ENCODE measurements at places on chromosomes 7 and 10.
A peak's percentile ranks its signal among the peaks of the same experiment; 100 is the strongest.

DNA sequence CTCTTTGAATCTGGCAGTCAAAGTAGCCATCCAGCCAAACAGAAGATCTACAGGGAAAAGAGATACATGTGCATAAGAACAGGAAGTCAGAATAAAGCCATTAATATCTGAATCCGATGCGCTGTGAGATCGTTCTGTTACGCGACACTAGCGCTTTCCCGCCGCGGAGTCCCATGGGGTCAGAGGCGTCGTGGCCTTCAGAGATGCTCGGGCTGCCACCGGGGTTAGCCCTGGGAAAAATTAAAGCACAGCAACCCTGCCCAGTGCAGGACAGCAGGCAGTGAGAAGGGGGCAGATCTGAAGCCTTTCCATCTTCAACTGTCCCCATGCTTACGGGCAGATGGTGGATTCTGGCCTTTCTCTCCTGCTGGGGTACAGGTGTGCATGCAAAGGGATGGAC is 225.6 kb upstream of the MGMT start:
- DNase-seq, result no peak

DNA sequence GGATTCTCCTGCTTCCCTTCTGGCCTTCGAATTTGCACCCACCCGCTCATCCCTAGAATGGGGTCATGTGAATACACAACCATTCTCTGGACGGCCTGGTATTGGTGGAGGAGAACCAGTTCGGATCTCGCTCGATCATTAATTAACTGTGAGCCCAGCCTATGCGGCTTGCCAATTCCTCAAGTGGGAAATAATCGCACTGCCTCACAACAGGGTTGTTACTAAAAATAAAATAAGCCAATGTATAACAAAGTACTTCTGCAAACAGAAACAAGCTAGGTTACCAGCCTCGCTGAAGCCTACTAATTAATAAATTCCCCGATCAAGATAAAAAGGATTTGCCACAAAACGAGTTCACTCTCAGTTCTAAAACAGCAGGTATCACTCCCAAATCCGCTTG is 16.2 kb downstream of the CTBP2 start:
- DNase-seq, result no peak

GRCh38 chr10:61024151-61024855 is 80.3 kb upstream of the RHOBTB1 start:
- no peak for DNase-seq

- no peak for DNase-seq
These were observed 463.6 kb upstream of the DPP6 start for GRCh38 chr7:153588586-153588985.

DNA sequence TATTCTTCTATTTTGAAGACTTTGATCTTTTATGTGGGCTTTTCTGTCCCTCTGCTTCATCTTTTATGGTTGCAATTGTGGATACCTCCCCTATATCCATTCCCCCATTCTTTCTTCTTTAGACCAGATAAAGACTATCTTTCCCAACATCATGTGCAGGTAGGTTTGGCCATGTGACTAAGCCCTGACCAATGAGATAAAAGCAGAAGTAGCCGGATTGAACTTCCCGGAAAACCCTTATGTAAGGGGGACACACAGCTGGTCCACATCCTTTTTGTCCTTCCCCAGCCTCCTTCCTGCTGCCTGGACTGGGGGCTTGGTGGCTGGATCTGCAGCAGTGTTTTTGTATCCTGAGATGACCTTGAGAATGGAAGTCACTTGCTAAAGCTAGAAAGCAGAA is 33.5 kb upstream of the EXOC6 start:
- DNase-seq, result no peak

DNA sequence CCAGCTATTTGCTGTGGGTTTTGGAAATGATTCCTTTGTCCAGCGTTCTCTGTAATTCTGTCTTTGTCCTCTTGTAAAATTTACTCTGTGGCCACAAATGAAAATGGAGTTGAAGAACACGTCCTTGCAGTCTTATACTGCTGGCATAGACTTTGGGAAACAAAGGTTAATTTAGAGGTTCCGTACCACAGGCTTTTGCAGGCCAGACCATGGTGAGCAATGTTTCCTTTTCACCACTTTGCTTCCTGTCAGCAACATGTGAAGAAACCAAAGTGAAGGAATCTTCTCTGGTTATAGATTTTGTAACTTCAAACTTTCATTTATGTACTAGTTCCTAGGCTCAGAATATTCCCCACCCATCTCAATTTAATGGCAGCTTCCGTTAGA is 488.5 kb downstream of the MDFIC start:
- DNase-seq, result no peak

- DNase-seq, result peak; percentile 27
These were observed at the start of gene SERPINE1 for GRCh38 chr7:101126651-101127459. TSS of gene SERPINE1 (plus strand) at chr7:101127104. CDS start at chr7:101128394, 1,290 bp downstream.

DNA sequence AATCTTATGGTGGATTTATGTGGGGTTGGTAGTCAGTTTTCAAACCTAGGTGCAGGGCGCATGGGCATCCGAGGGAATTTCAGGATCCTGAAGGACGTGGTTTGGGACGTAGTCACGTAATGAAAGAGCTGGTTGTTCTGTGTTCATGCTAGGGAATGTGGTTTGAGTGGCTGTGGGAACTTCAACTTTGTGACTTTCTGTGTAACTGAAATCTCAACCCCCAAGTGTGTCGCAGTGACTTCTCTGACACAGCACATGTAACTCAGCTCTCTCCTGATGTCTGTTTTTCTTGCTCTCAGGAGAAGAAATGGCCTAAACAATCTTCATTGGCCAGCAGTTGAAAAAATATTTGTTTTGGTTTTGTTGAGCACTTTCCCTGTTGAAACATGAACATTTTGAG is 199.0 kb downstream of the PTEN start:
- DNase-seq, result no peak

GRCh38 chr10:97048649-97049427 is 136.9 kb downstream of the SLIT1 start:
- DNase-seq, result no peak

DNA sequence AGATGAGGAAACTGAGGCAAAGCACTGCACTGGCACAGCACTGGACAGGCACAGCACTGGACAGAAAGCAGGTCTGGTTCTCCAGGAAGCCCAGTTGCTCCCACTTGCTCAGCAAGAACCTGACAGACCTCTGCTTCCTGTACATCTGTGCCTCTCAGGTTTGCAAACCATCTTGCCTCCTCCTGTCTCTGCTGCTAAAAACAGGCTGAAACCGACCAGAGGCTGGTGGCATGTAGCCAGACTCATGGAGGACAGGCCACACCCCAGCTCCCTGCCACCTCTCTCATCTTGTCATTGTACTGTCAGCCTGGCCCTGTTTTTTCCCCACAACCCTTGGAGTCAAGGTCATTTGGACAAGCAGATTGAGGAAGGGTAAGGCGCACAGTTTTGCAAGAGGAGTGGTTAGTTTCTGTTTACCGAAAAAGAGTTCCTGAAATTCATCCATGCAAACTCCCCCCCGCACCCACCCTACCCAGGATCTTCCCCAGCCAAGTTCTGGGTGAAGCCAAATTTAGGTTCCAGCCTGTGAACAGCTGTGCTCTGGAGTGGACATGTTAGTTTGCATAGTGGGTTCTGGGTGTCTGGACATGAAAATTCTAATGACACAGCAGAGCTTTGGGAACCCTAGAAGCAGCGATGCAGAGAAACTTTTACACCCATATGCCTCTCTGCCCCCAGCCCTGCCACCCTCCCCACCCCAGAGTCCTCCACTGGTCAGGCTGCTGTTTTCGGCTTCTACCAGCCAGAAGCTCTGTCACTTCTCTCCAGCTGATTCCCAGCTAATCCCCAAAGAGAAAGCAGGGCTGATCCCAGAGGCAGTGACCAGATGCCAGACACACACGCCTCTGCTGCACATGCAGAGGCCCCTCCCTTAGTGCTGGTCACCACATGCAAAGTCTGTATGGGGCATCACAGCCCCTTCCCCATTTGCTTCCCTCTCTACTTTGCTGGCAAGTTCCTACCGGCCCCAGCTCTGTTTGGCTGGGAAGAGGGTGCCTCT is 8.5 kb upstream of the C10orf105 start:
- DNase-seq, result no peak

GRCh38 chr10:133062085-133062484 is 25.6 kb upstream of the ADGRA1 start:
- no peak for DNase-seq

- DNase-seq, result no peak
These were observed 184.0 kb upstream of the RNF32 start for GRCh38 chr7:156456503-156457115.

- DNase-seq, result no peak
These were observed 31.1 kb upstream of the RSBN1L start for GRCh38 chr7:77665161-77665560.

DNA sequence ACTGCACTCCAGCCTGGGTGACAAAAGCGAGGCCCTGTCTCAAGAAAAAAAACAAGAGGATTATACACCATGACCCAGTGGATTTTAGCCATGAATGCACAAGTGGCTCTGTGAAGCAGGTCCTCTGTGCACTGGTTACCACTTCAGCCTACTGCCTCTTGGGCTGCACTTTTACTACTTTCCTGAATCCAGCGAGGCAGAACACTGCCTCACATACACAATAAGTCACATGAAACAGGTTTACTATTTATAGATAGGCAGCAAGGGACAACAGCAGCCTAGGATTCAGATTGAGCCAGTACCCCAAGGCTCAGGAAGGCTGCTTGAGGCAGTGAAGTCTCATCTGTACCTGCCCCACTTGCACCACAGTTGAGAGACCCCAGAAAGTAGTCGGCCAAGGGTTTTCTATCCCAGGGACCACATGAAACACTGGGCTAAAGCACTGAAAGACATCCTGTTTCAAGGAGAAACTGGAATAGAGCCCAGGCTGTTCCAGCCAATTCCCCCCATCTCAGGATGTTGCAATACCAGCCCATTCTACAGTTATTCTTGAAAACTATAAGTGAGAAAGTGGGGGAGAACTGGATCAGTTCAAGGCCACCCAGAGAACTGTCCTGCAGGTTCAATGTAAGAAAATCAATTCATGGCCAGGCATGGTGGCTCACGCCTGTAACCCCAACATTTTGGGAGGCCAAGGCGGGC is 10.3 kb upstream of the OGDH start:
- no peak for DNase-seq

DNA sequence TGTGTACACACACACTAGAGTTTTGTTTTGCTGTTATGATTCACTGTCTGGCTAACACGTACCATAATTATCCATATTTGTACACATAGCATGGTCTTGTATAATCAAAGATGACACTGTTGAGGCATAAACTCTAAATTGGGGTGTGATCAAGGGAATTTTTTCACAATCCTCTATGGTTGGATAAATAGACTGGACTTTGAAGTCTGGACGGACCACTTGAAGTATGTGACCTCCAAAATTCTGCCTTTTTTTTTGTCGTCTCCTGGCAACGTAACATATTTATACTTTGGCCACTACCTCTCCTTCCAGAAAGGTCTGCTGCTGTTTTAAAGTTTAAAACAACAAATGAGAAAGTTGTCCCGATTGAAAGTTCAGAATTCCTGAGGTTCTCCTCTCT is 193.4 kb downstream of the CACNB2 start:
- DNase-seq, result no peak

DNA sequence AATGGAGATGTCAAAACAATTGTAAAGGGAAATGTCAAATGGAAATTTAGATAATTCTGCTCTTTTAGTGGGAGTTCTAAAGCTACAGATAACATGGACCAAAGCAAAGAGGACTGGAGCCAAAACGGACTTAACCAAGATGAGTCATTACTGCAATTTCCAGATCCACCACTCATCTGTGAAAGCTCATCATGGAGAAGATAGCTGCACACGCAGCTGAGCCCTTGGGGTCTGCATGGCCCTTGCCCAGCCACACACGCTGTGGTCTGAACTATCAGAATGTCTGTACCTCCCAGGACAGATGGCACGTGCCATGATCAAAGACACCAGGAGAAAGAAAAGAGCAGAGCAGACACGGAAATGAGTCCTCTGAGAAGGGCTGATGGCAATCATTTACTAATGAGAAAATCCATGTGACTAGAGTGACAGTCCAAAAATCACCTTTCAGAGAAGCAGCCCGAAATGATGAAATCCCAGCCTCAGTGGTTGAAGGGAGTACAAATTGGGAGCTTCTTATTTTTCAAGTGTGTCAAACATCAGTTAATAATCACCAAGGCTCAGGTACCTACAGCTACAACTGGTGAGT is 177.9 kb upstream of the MGMT start:
- no peak for DNase-seq

DNA sequence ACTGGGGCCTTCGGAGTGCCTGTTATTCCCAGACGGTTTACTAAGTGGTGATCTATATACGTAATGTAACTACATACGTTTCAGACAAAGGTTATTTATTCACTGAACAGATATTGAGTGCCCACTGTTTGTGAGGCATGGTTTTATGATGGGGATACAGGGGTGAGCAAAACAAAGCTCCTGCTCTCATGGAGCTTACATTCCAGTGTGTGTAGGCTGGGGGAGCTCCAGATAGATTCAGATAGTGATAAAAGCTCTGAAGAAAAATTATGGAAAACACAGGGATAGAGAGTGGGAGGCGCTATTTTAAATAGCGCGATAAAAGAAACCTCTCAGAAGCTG is 466 bp upstream of the DNAJB12 start:
- DNase-seq, result no peak

GRCh38 chr10:7339510-7339909 is 71.3 kb downstream of the SFMBT2 start:
- DNase-seq, result no peak

DNA sequence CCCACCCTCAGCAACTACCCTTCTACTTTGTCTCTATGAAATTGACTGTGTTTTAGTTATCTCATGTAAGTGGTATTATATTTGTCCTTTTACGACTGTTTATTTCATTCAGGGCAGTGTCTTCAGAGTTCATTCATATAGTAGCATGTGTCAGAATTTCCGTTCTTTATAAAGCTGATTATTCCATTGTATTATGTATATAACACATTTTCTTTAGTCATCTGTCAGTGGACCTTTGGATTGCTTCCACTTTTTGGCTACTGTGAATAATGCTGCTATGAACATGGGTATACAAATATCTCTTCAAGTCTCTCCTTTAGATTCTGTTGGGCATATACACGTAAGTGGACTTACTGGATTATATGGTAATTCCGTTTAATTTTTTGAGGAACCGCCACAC is 14.5 kb downstream of the SLF2 start:
- no peak for DNase-seq

DNA sequence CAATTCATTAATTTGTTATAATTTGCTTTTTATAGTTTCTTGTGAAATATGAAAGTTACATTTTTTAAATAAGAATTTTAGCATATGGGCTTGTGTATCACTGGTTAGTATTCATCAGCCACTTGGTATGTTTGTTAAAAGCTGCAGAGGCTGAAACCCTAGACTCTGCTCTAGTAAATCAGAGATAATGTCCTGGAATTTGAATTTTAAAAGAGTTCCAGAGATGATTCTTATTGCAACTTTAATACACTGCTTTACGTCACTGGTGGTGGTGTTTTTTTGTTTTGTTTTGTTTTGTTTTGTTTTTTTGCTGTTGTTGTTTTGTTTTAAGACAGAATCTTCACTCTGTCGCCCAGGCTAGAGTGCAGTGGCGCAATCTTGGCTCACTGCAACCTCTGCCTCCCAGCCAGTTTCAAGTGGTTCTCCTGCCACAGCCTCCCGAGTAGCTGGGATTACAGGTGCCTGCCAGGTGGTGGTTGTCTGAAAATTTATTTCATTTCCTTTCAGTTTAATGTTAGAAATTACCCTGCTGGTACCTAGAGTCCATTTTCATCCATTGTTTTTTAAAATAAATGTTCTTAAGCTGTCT is 43.8 kb downstream of the PTPN12 start:
- DNase-seq, result no peak

- no peak for DNase-seq
These were observed 11.7 kb upstream of the GPAM start for GRCh38 chr10:112195224-112195623.

GRCh38 chr10:122368502-122369254 is 5.8 kb upstream of the PLEKHA1 start:
- no peak for DNase-seq

GRCh38 chr7:101747053-101747878 is 70.2 kb upstream of the CUX1 start:
- no peak for DNase-seq

GRCh38 chr10:110169586-110169985 is 37.8 kb upstream of the MXI1 start:
- DNase-seq, result no peak

Data from stimulated activated CD8-positive, alpha-beta memory T cell treated with anti-CD3 and anti-CD28 coated beads, Interleukin-2, amount 100 ng/mL, for 1 hour (primary cell).